ENCODE measurements at places on chromosomes 11 and 22.
A peak's percentile ranks its signal among the peaks of the same experiment; 100 is the strongest.

DNA sequence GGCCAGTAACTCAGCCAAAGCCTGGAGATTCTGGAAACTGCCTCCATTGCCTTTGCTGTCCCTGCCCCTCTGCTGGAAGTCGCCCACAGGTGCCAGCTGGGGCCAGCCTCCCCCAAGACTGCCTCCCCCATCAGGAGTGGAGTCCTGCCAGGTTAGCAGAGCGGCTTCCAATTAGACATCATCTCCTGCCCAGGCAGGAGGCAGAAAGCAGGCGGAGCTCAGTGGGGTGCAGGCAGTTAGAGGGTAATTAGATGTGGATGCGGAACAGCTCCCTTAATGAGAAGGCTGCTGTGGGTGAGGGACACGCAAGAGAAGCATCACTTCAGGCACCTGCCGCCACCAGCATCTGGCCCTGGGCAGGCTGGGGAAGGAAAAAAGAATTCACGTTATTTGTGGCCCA, 90.9 kb upstream of the TP53I11 start:
- DNase-seq, result no peak

DNA sequence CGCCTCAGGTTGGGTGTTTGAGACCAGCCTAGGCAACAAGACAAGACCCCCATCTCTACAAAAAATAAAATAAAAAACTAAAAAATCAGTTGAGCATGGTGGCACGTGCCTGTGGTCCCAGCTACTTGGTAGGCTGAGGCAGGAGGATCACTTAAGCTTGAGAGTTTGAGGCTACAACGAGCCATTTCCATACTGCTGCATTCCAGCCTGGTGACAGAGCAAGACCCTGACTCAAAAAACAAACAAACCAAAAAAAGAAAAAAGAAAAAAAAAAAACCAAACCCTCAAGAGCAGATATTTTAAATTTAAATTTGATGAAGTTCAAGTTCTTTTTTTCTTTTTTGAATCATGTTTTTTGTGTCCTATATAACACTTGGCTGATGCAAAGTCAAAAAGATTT, 7.2 kb upstream of the CCDC83 start:
- no peak for DNase-seq

DNA sequence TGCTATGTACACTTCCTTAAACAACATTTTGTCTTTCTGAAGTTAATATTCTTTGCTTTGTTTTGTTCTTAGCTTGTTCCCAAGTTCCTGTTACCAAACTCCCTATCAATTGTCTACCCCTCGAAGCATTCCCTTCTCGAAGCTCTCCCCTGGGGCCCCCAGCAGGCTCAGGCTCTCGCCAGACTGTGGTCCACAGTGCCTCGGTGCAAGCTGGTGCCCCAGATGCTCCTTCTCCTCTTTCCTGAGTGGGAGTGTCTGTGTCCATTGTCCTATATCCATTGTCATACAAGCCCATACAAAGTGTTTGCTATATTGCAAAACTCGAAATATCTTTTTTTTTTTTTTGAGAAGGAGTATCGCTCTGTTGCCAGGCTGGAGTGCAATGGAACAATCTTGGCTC, 51.7 kb upstream of the RTL6 start:
- DNase-seq, result no peak

DNA sequence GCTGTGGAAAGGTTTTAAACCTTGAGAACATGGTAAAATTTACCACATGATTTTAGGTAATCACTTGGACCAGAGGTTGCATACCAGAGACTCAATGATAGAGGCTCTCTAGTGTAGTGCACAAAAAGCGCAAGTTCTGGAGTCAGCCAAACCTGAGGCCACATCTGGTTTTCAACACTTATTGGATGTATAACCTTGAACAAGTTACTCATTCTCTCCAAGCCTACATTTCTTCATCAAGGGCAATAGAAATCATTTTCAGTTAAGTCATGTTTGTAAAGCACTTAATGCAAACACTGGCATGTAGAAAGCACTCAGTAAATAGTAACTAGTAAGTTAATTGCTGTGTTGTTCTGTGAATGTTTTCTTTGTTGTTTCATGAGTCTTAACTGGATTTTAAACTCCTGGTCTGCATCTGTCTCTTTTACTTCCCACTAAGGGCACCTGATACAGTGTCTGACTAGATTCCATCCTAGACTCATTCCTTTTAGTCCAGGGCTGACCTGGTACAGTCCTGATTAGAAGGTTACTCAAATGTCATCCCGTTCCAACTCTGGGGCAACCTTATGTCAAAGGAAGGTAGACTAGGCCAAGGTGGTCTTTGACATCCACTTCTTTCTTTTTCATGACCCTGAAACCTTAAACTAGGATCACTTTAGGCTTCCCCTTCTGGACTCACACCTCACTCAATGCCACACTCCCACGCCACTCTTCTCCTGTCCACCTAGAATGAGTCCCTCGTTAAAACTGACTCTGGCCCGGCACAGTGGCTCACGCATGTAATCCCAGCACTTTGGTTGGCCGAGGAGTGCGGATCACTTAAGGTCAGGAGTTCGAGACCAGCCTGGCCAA, 34.5 kb upstream of the EED start:
- DNase-seq, result no peak

- DNase-seq, result no peak
Observed at GRCh38 chr22:42855721-42856120, 1.4 kb downstream of the ARFGAP3 start.

- peak; percentile 67 for DNase-seq
Observed at GRCh38 chr11:848380-848931, 5.8 kb downstream of the TSPAN4 start.

GRCh38 chr11:94858012-94858705, 90.0 kb downstream of the AMOTL1 start:
- no peak for DNase-seq

GRCh38 chr22:40684728-40685127, 5.4 kb downstream of the MCHR1 start:
- no peak for DNase-seq
